ENCODE measurements at places on chromosomes 1 and 21. TPM values are rescaled to one million over a fixed set of nuclear protein-coding genes. Genes with fewer than 3 reads are reported as not detected.

- peak; percentile 88 for DNase-seq
Measured at GRCh38 chr1:13808729-13809131, 108.7 kb downstream of the PRDM2 start.

- DNase-seq, result peak; percentile 40
Measured at GRCh38 chr1:53366901-53367502, 39.1 kb upstream of the LRP8 start.

- DNase-seq, result no peak
Measured at GRCh38 chr1:199639453-199639852, 388.1 kb upstream of the NR5A2 start.

Gene SPRR2B
- not detected for total RNA-seq

All from posterior vena cava (tissue), 2 donors.